ENCODE measurements at places on chromosomes 1 and 21. TPM values are rescaled to one million over a fixed set of nuclear protein-coding genes. Genes with fewer than 3 reads are reported as not detected.

Gene EXO1
- 49.1 TPM for total RNA-seq

Gene SEC16B
- 0.04 TPM for total RNA-seq

GRCh38 chr21:41119901-41120300, 48.1 kb upstream of the BACE2 start:
- no peak for DNase-seq

DNA sequence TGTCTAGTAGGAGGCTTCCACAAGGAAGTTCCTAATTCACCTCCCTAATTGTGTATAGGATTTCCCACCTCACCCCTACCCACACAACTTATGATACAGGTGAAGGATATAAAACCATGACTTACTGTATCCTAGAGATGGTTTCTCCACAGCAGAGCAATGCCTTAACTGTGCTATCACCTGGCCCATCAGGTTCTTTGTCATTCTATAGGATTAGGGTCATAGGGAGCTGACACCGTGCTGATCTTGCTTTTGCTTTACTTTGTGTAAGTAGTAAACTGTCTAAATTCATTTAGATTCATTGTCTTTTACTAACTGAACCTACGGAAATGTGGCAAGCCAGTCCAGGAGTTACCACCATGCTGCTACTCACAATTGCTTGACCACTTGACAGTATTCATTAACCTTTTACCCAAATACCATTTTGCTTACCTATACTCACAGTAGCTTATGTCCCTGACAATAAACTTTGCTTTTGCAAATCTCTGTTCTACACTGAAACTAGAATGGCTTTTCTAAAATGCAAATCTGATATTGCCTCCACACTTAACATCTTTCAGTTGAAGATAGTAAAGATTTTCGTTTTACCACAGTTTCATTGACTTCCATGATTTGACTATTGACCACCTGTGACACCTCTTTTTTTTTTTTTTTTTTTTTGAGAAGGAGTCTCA, 147.6 kb downstream of the IFI44 start:
- DNase-seq: no peak

GRCh38 chr1:49995734-49996133, 28.0 kb downstream of the AGBL4 start:
- DNase-seq: no peak

GRCh38 chr1:93695411-93696005, 13.9 kb upstream of the BCAR3 start:
- no peak for DNase-seq

Gene OR10J1
- total RNA-seq: not detected

Gene MATN1
- 0.06 TPM for total RNA-seq

Gene FAM177B
- not detected for total RNA-seq

Gene NHLH1
- total RNA-seq: 0.04 TPM

DNA sequence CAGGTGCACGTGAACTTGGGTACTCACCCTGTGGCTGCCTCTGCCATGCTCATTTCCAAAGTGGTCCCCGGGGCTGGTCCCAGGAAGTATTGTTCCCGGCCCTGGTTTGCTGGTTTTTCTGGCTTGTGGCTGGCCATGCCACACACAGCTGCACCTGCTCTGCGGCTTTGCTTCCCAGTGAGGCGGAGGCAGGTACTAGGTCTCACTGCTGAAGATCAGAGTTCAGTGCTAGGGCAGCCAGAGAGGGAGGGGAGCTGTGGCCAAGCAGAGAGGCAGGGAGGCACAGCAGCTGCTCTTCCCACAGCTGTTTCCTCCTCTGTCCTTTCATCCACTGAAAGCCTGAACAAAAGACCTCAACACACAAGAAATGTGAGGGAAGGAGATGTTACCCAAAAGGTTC, 30.5 kb downstream of the ENO1 start:
- DNase-seq: no peak

DNA sequence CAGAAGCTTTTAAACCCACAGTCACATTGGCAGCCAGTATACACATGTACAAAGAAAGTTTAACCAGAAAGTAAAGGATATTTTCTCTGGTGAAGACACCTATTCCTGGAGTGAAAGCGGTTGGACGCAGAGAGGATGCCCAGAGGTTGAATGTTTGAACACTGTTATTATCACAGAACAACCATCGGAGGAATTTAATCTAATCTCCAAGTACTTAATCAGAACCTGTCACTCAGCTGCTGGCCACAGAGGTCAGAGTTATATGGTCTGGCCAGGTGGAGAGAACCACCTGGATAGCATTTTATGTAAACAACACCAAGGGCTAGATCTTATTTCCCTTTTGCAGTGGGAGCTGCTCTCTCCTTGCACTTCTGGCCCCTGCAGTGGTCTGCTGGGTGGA, 29.4 kb downstream of the SPATA46 start:
- DNase-seq: no peak

Gene PCNT
- total RNA-seq: 5.2 TPM

GRCh38 chr1:116024626-116025025, 48.3 kb downstream of the SLC22A15 start:
- DNase-seq: no peak

- no peak for DNase-seq
Observed at GRCh38 chr1:104456724-104457123, 707.0 kb downstream of the AMY1C start.

Gene SLFNL1
- not detected for total RNA-seq

DNA sequence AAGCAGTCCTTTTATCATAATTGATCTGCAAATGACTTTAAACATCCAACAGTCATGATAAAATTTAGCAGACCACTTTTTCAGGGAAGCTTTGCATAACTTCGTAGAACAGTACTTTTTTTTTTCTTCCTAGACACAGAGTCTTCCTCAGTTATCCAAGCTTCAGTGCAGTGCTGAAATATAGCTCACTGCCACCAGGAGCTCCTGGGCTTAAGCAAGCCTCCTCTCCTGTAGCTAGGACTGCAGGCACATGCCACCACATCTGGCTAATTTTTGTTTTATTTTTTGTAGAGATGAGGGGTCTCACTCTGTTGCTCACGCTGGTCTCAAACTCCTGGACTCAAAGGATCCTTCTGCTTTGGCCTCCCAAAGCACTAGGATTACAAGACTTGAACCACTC, 3.8 kb downstream of the F13B start:
- DNase-seq: no peak

DNA sequence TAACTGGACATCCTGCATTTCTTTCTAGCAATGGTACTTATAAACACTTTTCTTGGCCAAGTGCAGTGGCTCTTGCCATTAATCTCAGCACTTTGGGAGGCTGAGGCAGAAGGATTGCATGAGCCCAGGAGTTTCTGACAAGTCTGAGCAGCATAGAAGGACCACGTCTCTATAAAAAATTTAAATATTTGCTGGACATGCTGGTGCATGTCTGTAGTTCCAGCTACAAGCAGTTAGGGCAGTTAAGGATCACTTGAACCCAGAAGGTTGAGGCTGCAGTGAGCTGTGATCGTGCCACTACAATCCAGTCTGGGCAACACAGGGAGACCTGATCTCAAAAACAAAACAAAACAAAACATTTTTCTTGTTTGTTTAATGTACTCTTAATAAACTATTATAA, 434.0 kb downstream of the PLA2G4A start:
- DNase-seq: no peak

Data from H4 (cell line).